ENCODE measurements at places on chromosomes 2 and 18.

DNA sequence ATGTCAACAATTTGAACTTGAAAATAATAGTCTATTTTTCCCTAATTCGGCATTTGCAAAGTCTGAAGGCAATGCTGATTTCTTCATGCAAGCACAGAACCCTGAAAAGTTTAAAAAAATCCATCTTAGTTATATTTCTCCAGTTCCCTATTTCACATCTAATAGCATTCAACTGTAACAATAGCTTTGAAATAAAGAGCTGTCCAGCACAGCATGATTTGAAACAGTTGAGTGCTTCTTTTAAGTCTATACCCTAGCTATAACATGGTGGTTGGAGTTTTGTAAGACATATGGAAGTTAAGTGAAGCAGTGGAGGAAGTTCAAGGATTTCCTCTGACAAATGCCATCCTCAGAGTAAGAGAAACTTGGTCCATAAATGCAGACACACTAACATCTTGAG lies 691.9 kb downstream of the ERBB4 start:
- H3K27ac ChIP-seq, result no peak overlapping the region
- H3K4me1 ChIP-seq, result no peaks in the 10 kb centered on the region
- no peaks in the 10 kb centered on the region for H3K36me3 ChIP-seq

DNA sequence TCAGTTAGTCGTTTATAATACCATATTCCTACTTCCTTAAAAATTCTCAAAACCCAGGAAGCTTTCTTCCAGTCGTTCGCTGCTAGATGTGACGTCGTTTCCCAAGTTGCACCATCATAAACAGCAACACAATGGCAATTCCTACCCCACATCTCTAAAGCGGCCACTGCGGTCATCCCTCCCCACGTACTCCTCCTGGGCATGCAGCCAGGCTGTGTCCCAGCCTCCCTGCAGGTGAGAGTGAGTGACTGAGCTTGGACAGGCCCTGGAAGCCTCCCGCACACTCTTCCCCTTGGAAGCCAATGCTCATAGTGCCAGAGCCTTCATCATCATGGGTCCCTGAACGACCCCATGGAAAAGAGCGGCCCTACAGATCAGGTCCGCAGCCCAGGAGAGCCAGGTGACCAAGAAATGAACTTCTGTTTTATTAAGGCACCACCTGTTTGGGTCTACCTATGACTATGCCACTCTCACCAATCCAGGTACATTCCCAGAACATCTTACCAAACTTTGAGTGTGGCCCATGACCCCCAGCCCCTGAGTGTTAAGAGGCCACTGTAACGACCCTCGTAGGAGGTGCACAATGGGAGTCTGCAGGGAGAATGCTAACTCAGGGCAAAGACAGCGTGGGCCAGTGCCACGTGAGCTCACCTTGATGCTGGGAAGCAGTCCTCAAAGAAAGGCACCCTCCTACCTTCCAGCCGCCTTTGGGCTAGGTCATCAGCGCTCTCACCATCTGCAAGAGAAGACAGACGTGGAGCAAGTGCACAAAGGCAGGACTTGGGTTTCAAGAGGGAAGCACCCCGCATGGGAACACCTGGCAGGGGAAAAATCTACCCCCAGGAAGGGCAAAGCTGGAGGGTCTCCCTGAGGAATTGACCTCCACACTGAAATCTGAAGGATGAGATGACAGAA lies 74.7 kb upstream of the RAB6C start:
- no peak for DNase-seq
- no peaks in the 10 kb centered on the region for H3K4me1 ChIP-seq
- H3K36me3 ChIP-seq, result no peaks in the 10 kb centered on the region
- H3K27me3 ChIP-seq, result no peaks in the 10 kb centered on the region
- H3K27ac ChIP-seq, result no peak overlapping the region

GRCh38 chr2:58045580-58046334 lies 849 bp upstream of the VRK2 start:
- H3K27ac ChIP-seq, result peak overlapping the region; percentile 96
- DNase-seq, result no peak
- H3K4me1 ChIP-seq, result no peaks in the 10 kb centered on the region
- H3K36me3 ChIP-seq, result no peaks in the 10 kb centered on the region

- DNase-seq, result no peak
- no peaks in the 10 kb centered on the region for H3K4me1 ChIP-seq
- no peaks in the 10 kb centered on the region for H3K27me3 ChIP-seq
- no peak overlapping the region for H3K27ac ChIP-seq
- no peak overlapping the region for H3K4me3 ChIP-seq
These were observed 31.6 kb downstream of the KCNG2 start for GRCh38 chr18:79829136-79829854.

DNA sequence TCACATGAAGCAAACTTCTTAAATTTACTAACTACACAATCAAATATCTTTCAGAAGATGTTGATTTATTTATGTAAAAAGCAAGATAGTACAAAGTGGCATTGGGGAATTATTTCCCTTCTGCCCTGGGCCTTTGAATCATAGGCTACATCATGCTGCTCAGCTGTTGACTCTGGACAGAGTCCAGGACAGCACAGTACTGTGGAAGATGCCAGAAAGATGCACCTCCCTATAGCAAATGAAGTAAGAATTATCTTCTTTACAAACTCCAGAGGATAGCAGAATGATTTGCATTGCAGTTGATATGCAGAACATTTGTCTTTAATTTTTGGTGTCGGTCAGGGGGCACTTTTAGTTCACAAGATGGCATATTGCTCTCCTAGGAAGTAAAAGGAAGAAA lies 1354.5 kb upstream of the ZEB2 start:
- H3K36me3 ChIP-seq, result no peaks in the 10 kb centered on the region
- DNase-seq, result no peak
- no peaks in the 10 kb centered on the region for H3K27me3 ChIP-seq
- no peak overlapping the region for H3K4me3 ChIP-seq

DNA sequence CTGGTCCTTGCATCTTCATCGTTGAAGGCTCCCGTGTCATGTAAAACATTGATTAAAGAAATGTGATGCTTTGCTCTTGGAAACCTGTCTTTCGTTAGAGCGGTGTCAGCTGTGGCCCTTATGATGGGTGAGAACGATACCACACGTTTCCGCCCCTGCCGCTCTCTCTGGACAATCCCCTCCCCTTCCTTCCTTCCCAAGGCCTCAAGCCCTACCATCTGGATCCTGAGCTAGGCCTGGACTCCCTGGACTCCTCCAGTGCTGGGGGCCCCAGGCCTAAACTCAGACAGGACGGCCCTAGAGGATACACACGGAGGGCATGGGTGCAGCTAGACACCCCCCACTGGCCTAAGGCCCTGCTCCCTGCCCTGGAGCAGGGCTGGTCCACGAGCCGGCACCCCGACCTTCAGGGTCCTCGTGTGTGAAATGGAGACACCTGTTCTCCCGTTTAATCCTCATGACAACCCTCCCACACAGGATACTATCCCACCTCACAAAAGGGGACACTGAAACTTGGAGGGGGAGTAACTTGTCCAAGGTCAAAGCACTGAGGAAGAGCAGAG lies 13.2 kb downstream of the BIN1 start:
- H3K27me3 ChIP-seq, result no peaks in the 10 kb centered on the region
- H3K36me3 ChIP-seq, result no peaks in the 10 kb centered on the region
- H3K4me3 ChIP-seq, result no peak overlapping the region
- H3K4me1 ChIP-seq, result peaks cover 29% of the 10 kb centered on the region

DNA sequence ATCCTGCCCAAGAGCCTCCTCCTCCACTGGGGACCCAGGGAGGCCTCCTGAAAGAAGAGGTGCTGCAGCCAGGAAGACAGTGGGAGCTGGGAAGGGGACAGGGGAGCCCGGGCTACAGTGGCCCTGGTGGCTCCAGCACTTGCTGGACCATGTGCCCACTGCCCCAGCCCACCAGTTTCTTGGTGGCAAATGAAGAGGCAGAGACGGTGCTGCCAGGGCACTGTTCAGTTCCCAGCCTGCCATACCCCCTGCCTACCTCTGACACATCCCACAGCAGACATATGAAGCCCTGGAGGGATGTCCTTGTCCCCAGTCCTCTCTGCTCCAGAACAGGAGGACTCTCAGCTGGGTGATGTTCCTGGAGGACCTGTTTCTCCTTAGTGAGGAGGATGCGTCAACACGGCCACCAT lies 3.7 kb downstream of the RAMP1 start:
- H3K4me1 ChIP-seq, result peaks cover 24% of the 10 kb centered on the region
- no peak for DNase-seq
- peak overlapping the region; percentile 65 for H3K27ac ChIP-seq

DNA sequence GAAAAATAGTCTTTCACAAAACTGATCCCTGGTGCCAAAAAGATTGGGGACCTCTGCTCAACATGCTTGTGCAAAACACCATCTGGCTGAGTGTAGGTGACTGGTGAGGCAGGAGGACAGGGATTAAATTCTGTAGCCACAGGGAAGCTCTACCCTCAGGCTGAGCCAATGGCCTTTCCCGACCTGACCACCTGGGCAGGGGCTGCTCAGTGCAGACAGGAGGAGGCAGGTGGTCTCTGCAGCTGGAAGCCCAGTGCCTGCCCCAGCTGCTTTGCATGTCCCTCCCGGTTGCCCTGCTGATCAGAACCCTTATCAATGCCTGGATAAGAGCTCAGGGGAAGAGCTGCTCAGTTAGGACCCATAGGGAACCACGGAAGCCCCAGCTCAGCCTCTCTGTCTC lies 235.3 kb downstream of the ANKRD36 start:
- H3K27ac ChIP-seq, result no peak overlapping the region
- no peak overlapping the region for H3K4me3 ChIP-seq
- H3K27me3 ChIP-seq, result no peaks in the 10 kb centered on the region
- H3K4me1 ChIP-seq, result no peaks in the 10 kb centered on the region

DNA sequence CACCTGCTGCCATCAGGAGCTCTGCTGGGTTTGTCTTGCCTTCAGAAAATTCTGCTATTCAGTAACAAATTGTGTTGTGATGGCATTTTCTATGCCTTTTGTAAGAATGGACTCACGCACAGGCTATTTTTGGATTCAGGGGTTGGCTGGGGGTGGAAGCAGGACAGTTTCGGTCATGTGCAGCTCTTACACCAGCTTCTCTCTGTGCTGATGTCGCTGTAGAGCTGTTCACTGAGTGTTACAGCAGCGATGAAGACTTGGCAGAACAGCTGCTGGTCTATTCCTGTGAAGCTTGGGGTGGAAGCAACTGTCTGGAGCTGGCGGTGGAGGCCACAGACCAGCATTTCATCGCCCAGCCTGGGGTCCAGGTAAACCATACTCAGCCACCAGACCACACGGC lies 49.2 kb downstream of the TRPM8 start:
- no peak for DNase-seq
- H3K27me3 ChIP-seq, result no peaks in the 10 kb centered on the region
- H3K4me1 ChIP-seq, result no peaks in the 10 kb centered on the region
- no peak overlapping the region for H3K4me3 ChIP-seq
- no peak overlapping the region for H3K27ac ChIP-seq

DNA sequence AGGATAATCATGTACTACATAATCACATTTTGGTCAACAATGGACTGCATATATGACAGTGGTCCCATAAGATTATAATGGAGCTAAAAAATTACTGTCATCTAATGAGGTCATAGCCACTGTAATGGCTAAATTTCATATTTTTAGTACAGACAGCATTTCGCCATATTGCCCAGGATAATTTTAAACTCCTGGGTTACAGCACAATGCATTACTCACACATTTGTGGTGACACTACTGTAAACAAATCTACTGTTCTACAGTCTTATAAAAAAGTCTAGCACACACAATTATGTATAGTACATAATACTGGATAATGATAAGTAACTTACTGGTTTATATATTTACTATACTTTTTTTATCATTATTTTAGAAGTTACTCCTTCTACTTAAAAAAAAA lies 12.8 kb downstream of the EIF2AK2 start:
- no peak overlapping the region for H3K4me3 ChIP-seq
- no peak for DNase-seq
- no peaks in the 10 kb centered on the region for H3K36me3 ChIP-seq
- H3K27me3 ChIP-seq, result no peaks in the 10 kb centered on the region
- H3K4me1 ChIP-seq, result no peaks in the 10 kb centered on the region
- H3K27ac ChIP-seq, result no peak overlapping the region

GRCh38 chr2:23843051-23843976 lies 83.6 kb downstream of the ATAD2B start:
- no peak overlapping the region for H3K4me3 ChIP-seq
- H3K27me3 ChIP-seq, result no peaks in the 10 kb centered on the region
- peaks cover 14% of the 10 kb centered on the region for H3K4me1 ChIP-seq
- peak overlapping the region; percentile 46 for H3K27ac ChIP-seq
- DNase-seq, result no peak

- H3K4me1 ChIP-seq, result no peaks in the 10 kb centered on the region
- H3K27ac ChIP-seq, result no peak overlapping the region
These were observed 38.9 kb downstream of the DHX57 start for GRCh38 chr2:38836791-38837190.

GRCh38 chr2:68420254-68420910 lies 46.7 kb downstream of the FBXO48 start:
- no peak overlapping the region for H3K27ac ChIP-seq
- H3K27me3 ChIP-seq, result no peaks in the 10 kb centered on the region
- no peak for DNase-seq
- no peak overlapping the region for H3K4me3 ChIP-seq
